ENCODE measurements at places on chromosomes 7 and 10.

DNA sequence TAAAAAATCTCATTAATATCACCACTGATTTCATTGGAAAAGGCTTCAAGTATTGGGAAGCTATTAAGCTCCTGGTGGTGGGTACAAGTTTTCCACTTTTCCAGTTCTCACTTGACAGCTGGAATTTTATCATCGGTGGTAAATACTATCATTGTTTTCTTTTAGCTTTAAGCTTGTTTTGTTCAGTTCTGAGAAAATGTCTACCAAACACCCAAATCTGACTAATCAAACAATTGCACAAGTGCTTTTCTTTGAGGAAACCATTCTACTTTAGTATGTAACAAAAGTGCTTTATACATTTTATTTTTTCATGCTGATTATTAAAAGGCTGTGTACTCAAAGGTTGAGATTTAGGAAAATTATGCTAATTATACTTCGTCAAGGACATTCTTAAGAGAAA, 7.9 kb downstream of the PRPF18 start:
- DNase-seq, result no peak

DNA sequence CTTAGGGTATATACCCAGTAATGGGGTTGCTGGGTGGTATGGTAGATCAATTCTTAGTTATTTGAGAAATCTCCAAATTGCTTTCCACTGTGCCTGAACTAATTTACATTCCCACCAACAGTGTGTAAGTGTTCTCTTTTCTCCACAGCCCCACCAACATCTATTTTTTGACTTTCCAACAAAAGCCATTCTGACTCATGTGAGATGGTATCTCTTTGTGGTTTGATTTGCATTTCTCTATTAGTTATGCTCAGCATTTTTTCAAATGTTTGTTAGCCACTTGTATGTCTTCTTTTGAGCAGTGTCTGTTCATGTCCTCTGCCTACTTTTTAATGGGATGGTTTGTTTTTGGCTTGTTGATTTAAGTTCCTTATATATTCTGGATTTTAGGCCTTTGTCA, 66.4 kb downstream of the MGAM2 start:
- DNase-seq, result no peak

GRCh38 chr10:86085136-86085535, 281.5 kb downstream of the GRID1 start:
- no peak for DNase-seq

- no peak for DNase-seq
These were observed 6.1 kb upstream of the FGL2 start for GRCh38 chr7:77205706-77206105.

DNA sequence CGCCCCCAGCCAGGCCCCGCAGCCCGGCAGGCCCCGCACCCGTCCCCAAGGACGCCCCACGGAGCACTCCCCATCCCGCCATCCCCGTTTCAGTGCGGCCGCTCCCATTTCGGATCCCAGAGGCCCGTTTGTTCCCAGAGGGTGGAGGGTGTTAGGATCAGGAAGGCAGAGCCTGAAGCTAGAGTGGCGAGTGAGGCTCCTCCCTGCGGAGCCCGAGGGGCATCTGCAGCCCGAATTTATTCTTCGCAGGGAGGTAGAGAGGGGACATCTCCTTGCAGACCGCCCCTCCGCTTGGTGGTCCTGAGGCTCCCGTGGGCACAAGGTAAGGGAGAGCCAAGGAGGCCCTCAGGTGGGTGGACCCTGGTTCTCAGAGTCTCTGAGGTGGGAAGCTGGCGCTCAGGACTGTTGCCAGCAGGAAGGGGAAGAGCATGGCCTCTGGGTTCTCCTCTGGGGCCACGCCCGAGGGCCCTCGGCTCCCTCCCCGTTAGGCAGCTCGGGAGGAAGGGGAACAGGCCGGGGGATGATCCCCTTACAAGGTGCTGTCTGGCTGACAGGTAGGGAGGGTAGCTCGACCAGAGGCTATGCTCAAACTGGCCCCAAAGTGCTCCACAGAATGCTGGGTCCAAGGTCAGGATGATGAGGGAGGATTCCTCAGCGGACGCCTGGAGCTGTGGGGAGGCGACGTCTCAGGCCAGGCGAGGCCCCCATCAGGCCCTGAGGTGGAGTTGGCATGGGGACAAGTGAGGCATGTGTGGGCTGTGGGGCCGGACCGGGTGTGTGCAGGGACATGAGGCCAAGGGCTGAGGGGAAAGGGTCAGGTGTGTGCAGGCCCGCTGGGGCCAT, 17.4 kb downstream of the POLL start:
- no peak for DNase-seq

DNA sequence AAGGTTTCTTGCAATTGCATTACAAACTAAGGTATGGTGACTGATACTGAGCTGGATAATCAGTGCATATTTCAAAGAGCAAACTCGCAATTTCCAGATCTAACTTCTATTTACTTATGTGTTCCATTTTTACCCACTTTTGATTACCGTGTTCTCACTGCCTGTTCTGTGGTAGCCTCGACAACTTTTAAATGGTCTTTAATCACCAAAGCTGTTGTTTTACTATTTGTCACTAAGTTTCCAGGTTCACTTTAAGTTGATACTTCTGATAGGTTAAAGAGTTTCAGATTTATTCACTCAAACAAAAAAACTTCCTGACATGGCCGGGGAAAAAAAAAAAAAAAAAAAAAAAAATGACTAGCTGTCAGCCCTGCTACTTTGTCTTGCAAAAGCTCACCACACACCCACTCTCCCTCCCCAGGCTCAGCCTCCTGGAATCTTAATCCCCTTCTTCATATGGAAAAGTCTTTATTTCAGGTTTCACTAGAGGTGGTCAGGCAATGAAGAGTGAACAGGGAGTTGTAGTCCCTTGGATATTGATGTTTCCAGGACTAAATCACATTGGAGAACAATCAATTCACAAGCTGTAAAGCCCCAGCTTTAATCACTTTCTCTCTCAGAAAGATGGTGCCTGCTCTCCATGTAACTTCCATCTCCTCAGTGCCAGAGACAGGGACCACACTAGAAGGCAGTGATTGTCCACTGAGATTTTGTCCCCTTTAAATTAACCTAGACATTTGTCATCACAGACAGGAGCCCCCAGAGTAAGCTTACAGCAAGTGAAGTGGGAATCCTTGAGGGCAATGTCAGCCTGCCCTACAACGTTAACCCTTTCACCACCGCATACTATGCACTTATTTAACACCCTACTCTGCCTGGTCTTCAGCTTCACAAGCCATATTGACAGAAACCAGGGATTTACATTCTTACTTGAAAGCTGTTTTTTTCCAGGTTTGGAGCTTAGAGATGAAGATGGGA, 749.1 kb upstream of the SORCS1 start:
- no peak for DNase-seq

DNA sequence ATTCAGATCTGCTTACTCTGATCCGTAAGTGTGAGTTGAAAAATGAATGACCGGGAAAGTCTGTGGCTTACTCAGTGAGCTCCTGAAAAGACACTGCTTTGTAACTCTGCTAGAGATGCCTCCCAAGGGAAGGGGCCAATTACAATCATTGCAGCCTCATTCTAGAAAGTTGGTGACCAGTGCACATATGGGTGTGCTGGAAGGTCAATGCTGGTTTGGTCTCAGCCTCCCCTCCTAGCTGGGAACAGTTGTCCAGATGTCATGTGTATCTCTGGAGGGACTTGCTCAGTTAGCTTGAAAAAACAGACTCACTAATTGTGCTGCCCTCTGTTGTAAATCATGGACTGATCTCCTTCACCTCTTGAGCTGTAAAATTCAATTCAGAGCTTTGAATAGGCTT, 405.0 kb downstream of the ADRA2A start:
- DNase-seq, result no peak

DNA sequence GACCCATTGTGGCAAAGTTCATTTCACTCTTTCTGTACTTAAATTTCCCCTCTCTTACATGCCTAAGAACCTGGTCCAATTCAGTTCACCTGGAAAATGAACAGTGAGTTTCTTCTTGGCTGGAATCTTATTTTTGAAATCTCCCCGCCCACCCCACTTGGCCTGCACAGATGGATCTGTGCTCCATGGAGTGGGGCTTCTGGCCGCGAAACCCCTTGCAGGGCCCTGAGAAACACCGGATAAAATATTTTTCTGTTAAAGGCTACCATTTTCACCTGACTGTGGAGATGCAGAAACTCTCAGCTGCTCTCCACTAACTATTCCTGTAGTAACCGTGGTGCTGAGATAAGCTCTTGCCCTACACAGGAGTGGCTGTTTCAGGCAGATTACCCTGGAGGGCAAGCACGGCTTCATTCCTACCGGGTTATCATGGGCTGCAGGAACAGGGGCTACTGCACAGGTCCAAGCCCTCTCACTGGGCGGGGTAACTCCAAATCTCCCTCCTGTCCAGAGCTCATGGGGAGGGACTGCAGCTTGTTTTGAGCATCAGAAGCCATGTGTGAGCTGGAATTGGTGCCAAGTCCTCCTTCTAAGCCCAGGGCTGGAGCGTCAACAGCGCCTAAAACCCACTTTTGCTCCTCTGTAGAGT, 118.9 kb downstream of the PRPF18 start:
- DNase-seq, result no peak

DNA sequence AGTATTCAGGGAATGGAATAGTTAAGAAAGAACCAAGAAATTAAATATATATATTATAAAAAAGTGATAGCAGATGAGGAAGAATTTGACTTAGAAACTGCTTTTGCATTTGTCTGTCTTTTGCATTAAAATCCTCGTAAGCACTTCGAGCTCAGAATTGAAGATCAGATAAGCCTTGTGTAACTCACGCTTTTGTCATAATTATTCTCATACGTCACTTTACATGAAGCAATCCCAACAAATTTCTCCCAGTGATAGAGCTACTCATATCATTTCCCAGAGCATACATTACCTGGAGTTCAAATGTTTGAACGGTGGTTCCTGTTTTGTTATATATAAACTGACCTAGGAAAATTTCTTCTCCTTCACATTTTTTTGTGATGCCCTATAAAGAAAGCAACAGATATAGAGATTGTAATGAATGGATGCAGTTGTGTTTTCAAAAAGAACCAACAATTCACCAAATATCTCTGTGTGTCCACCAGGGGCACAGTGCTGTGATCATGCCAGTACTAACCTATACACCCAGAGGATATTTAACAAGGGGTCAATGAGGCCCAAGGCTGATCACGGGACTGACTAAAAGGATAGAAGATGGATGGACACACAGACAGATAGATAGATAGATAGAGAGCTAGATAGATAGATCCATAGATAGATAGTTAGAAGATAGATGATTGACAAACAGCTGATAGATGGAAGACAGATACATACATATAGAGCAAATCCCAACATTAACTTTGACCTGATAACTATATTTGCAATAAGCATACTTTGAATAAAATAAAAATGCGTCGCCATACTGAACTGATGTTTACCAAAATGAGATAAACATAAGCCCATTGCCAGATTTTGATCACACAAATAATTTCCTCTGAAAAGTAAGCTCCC, 9.3 kb upstream of the HUS1 start:
- DNase-seq, result no peak

DNA sequence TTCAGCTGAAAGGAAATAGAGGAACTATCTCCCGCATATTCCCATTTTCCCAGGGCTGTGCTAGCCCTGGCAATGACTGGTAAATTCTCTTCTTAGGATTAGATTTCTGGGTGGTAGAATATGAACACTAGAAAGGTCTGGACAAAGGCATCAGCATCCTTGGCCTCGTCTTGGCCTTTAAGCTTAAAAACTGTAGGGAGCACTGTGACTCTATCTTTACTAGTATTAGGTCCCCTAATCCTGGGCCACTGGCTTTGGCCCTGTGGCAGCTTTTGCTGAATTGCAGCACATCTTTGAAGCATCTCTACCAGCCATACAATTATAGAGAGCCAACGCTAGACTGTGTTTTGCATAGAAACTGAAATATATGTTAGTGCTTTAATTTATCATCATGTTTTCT, 41.5 kb upstream of the EBLN1 start:
- no peak for DNase-seq

DNA sequence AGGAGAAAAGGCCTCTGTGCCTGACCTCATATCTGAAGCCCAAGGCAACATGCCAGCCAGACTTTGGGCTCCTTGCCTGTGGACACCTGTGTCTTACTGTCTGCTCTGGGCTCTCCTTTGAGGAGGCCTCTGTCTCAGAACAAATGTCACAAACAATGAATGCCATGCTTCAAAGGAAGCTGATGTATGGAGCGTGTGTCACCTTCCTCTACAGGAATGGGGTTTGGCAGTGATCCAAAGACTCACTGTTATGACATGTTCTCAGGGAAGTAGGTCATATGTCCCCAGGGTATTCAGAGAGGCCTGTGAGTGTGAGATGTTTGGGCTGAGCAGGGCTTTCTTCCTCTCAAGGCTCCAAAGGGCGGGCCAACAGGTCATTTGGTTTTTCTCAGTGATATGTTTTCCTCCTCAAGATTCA, 38.4 kb downstream of the PTPRE start:
- no peak for DNase-seq

- DNase-seq, result no peak
These were observed 810.7 kb downstream of the PHTF2 start for GRCh38 chr7:78609281-78609680.
